ENCODE measurements at places on chromosomes 3 and 15.

DNA sequence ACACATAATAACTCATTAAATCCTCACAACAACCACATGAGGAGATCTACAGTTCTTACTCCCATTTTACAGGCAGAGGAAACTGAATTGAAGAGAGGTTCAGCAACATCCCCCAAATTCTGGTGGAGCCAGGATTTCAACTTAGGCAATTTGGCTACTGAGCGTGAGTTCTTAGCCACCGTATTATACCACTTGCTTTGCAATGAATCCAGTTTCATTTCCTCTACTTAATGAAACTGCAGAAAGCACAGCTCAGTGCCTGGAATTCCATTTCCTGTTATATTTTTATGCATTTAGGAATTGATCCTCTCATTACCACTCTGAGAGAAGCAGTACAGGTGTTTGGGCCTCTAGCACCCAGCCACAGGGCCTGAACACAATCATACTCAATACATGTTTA, 4.3 kb downstream of the ZNF860 start:
- DNase-seq = no peak

DNA sequence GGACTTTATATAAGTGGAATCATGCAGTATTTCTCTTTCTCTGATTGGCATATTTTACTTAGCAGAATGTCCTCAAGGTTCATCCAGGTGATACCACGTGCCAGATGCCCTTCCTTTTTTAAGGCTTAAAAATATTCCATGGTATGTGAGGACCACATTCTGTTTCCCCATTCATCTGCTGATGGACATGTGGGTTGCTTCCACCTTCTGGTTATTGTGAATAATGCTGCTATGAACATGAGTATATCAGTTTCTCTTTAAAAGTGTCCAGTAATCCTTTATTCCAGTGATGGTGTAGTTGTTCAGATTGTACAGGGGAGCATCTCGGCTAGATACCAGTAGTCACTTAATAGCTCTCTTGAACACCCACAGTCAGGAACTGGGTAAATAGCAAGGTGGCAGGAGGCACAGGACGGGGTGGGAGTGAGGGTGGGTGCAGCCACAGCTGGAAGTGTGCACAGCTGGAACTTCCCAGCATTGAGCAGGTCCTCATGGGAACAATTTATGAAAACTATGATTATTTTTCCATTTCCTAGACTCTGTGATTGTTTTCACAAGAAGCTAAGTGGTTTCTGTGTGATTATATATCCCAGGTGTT, 50.3 kb upstream of the ATG7 start:
- DNase-seq = no peak

GRCh38 chr15:33985751-33986150, 17.5 kb downstream of the CHRM5 start:
- DNase-seq = no peak

DNA sequence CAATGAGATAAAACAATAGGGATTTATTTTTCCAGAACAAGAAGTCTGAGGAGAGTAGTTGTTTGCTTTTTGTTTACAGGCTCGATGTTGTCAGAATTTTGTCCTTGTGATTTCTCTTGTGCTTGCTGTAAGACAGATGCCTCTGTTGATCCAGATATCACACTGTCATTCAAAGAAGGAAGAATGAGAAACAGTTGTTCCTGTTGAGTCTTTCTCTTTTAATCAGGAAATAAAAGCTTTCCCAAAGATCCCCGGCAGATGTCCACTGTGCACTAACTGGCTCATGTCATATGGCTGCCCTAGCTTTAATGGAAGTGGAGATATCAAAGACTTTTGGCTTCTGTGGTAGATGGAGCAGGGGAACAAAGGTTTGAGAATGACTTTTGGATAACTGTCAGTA, 6.8 kb downstream of the SERPINI1 start:
- DNase-seq = no peak

DNA sequence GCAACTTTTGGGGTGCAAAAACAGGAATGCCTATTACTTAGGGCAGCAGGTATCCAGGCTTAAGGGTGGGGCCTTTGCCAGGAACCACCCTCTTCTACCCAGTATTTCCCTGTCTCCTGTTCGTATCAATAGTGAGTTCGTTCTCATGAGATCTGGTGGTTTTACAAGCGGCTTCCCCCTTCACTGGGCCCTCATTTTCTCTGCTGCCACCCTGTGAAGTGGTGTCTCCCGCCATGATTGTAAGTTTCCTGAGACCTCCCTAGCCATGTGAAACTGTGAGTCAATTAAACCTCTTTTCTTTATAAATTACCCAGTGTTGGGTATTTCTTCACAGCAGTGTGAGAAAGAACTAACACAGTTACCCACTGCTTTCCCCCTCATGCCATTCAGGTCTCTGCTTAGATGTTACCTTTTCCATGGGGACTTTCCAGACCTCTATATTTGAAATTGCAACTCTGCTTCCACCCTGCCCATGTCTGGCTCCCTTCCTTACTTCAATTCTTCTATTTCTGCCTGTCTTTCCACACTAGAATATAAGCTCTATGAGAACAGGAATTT, 23.9 kb upstream of the TRA2B start:
- DNase-seq = no peak

DNA sequence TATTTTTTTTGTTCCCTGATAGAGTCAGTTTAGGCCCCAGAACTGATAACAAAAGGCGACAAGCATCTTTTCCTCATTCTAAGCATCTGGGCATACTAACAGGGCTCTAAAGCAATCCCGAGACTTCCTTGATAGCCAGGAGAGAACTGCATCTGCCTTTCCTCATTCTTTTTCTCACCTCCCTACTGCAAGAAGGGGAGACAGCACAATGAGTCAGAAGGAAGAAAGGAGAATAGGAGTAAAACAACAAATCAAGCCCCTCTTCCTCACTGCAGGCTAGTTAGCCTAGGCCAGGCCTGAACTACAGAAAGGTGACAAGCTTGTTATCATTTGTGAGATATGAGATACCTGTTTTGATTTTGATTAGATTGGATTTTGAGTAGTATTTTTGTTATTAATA, 97.9 kb downstream of the NAALADL2 start:
- no peak for DNase-seq

- no peak for DNase-seq
Measured at GRCh38 chr3:170077361-170077760, 39.6 kb downstream of the GPR160 start.

DNA sequence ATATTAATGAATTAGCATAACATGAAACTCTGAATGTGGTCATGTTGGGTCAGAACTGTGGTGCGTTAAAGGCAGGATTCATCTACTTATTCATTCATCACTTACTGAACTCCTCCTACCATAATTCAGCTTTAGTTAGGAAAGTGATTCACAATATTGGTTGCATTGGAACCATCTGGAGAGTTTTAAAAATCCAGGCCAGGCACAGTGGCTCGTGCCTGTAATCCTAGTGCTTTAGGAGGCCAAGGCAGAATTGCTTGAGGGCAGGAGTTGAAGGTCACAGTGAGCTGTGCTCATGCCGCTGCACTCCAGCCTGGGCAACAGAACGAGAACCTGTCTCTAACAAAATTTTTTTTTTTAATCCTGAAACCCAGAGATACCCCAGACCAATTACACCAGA, 44.2 kb upstream of the ATG7 start:
- DNase-seq = no peak

- DNase-seq = no peak
Measured at GRCh38 chr15:85488997-85489396, 108.6 kb downstream of the AKAP13 start.

- no peak for DNase-seq
Measured at GRCh38 chr3:98008855-98009254, 26.3 kb downstream of the GABRR3 start.

DNA sequence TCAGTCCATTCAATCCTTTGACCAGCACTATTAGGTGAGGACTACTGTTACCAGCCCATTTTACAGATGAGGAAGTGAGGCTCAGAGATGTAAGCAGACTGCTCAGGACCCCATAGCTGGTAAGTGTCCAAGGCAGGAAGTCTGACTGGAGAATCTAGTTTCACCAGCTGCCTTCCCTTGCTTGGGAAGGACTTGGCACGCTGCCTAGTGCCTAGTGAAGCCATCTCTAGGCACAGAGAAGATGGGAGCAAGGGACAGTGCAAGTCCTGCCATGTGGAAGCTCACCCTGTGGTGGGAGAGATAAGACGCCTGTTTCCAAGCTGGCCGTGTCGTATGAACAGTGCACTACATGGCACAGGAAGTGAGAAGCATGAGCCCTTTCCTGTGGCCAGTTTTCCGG, 111.8 kb upstream of the TMC3 start:
- no peak for DNase-seq

DNA sequence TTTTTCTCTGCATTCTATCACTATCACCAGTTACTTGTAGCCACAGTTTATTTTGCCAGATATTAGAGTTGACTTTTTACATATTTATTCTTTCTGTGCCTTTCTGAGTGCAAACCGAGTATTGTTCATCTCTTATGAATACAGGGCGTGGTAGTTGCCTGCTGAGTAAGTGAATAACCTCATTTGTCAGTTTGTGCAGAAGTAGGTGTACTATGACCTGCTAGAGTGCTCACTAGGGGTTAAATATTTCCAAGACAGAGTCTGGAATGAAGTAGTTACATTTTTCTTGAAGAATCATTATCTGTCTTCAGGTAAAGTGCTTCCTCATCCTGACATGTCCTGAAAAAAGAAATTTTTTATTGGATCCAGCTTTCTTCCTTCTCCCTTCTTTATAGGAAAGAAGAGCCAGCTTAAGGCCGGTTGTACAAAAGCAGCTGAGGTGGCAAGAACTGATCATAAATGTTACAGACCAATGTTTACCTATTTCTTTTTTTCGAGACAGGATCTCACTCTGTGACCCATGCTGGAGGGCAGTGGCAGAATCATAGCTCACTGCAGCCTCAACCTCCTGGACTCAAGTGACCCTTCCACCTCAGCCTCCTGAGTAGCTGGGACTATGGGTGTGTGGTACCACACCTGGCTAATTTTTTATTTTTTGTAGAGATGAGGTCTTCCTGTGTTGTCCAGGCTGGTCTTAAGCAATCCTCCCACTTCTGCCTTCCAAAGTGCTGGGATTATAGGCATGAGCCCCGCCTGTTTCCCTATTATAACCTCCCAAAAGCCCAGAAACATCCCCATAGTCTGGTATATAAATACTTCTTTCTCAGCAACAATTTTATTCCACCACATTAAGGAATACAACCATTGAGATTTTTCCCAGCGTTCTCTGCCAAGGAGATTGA, 182.5 kb downstream of the TPRG1 start:
- DNase-seq = no peak

GRCh38 chr3:151584566-151584965, 123.7 kb upstream of the IGSF10 start:
- DNase-seq = no peak

GRCh38 chr15:67569668-67570067, 27.2 kb downstream of the MAP2K5 start:
- DNase-seq = no peak

- no peak for DNase-seq
Measured at GRCh38 chr3:31692751-31693150, 160.0 kb downstream of the STT3B start.

DNA sequence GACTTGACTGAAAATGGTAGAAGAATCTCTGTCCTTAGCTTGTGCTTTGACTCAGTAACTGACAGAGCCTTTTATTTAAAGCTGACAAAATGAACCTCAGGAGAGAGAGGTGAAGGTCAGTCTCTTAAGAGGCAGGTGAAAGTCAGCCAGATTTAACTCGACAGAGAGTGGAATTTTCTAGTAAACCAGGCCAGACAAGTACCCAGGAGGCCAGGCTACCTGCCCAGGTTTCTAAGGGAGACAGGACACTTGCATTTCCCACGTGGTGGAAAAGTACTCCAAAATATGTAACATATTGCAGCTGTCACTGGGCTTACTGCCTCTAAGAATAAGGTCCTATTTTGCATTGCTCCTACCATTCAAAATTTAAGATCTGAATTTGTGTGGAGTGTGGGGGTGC, 167.9 kb downstream of the FMN1 start:
- no peak for DNase-seq

DNA sequence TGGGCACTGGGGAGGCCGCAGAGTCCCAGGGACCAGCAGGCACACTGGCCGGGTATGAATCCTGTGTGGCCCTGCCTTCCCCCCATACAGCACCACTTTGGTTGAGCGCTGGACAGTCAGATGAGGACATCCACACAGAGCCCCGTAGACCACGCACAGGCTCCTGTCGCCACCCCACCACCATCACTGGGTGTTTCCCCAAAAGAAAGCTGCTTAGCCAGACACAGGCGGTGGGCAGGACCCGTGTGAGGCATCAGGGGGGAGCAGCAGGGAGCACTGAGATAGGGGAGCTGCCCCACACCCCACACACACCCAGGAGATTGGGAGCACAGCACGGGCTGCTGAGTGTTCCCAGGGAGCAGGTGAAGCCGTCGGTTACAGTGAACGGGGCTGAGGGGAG, 42.4 kb upstream of the SLC41A3 start:
- DNase-seq = no peak

- no peak for DNase-seq
Measured at GRCh38 chr3:62805580-62806277, 69.5 kb downstream of the CADPS start.

GRCh38 chr3:179005706-179006105, 65.9 kb downstream of the ZMAT3 start:
- DNase-seq = no peak

GRCh38 chr3:197800379-197800778, 9.3 kb downstream of the LRCH3 start:
- no peak for DNase-seq

GRCh38 chr15:37788330-37788729, 146.1 kb upstream of the TMCO5A start:
- DNase-seq = no peak

DNA sequence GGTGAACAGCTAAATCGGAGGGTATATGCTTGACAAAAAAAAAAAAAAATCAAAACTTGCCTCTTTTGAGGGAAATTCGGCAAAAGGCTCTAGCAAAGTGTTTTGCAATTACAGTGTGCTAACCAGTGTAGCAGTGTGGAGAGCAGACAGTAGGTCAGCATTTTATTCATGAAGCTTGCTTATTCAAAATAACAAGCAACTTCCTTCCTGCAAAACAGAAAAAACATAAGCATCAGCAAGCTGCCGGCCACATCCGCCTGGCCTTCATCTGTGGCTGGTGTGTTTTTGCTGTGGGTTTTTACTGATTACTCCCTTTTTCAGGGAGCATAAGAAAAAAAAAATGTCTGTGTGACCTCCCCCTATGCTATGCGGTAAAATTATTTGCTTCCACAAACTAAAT, 434.1 kb downstream of the OCA2 start:
- no peak for DNase-seq
